ENCODE measurements at places on chromosomes 16 and 17. TPM values are rescaled to one million over a fixed set of nuclear protein-coding genes. Genes with fewer than 3 reads are reported as not detected.

POLR2C gene
- total RNA-seq, result 96.7 TPM

TPSG1 gene
- total RNA-seq, result not detected

PYDC1 gene
- total RNA-seq, result not detected

OR4D1 gene
- not detected for total RNA-seq

HEATR9 gene
- not detected for total RNA-seq

SCNN1B gene
- total RNA-seq, result 0.73 TPM

AKTIP gene
- 31.1 TPM for total RNA-seq

CCL16 gene
- not detected for total RNA-seq

FTO gene
- total RNA-seq, result 60.2 TPM

TAC4 gene
- total RNA-seq, result not detected

CCL15 gene
- not detected for total RNA-seq

KRT31 gene
- total RNA-seq, result not detected

KRT27 gene
- total RNA-seq, result not detected

SDK2 gene
- not detected for total RNA-seq

NEUROD2 gene
- total RNA-seq, result not detected

CORO6 gene
- 0.60 TPM for total RNA-seq

ITGA2B gene
- not detected for total RNA-seq

GCSH gene
- total RNA-seq, result 22.9 TPM

PIK3R6 gene
- not detected for total RNA-seq

AURKB gene
- total RNA-seq, result 71.2 TPM

RTN4RL1 gene
- 0.10 TPM for total RNA-seq

CDRT15 gene
- not detected for total RNA-seq

CRISPLD2 gene
- total RNA-seq, result 0.20 TPM

ITGB3 gene
- 174 TPM for total RNA-seq

KCNAB3 gene
- 0.13 TPM for total RNA-seq

KRT16 gene
- total RNA-seq, result not detected

SLFN12L gene
- total RNA-seq, result not detected

COL1A1 gene
- 6.3 TPM for total RNA-seq

NHLRC4 gene
- 0.67 TPM for total RNA-seq

COX10 gene
- 10.9 TPM for total RNA-seq

All from mammary microvascular endothelial cell (primary cell).